ENCODE measurements at places on chromosomes 4 and X.

DNA sequence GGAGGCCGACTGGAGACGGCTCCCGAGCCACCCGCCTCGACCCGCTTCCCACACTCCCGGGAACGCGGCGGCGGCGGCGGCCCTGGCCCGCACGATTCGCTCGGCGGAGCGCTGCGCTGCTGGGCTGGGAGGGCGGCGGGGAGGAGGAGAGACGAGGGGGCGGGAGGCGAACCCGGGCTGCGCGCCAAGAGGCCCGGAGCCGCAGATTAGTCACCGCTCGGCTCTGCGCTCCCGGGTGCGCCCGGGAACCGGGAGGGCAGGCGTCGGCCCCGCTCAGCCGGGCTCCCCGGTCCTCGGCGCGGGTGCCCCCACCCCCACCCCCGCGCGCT, 11.2 kb upstream of the BCOR start:
- H3K27ac ChIP-seq = no peak overlapping the region
- DNase-seq = peak; percentile 84
- no peaks in the 10 kb centered on the region for H3K36me3 ChIP-seq
- H3K4me1 ChIP-seq = peaks cover 9% of the 10 kb centered on the region
- H3K4me3 ChIP-seq = peak overlapping the region; percentile 61

- no peak overlapping the region for H3K27ac ChIP-seq
- H3K4me1 ChIP-seq = no peaks in the 10 kb centered on the region
- H3K27me3 ChIP-seq = no peaks in the 10 kb centered on the region
These were observed 250.4 kb downstream of the RAB28 start for GRCh38 chr4:13233755-13234154.

- no peak overlapping the region for H3K4me3 ChIP-seq
- H3K27ac ChIP-seq = no peak overlapping the region
- no peaks in the 10 kb centered on the region for H3K36me3 ChIP-seq
- H3K27me3 ChIP-seq = peaks cover 41% of the 10 kb centered on the region
- DNase-seq = no peak
- peaks cover 5% of the 10 kb centered on the region for H3K4me1 ChIP-seq
These were observed 4.3 kb upstream of the ARHGAP10 start for GRCh38 chr4:147727476-147728028.

DNA sequence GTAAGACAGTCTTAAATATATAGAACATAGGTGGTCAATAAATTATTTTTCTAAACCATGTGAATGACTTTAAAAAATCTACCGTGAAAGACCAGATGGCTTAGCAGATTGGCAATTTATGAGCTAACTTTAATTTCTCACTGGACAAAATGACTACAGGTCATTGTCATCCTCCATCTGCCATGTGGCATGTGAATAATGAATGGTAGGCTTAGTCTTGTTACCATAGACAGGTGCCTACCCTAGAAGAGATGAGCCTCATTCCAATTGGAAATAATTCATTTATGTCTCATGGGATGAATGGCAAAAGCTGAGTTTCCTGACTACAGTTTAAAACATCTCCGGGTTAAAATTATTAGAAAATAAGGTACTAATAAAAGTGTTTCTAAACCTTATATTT, 1043.3 kb downstream of the FAT4 start:
- H3K4me3 ChIP-seq = no peak overlapping the region
- no peaks in the 10 kb centered on the region for H3K36me3 ChIP-seq
- H3K27ac ChIP-seq = no peak overlapping the region

DNA sequence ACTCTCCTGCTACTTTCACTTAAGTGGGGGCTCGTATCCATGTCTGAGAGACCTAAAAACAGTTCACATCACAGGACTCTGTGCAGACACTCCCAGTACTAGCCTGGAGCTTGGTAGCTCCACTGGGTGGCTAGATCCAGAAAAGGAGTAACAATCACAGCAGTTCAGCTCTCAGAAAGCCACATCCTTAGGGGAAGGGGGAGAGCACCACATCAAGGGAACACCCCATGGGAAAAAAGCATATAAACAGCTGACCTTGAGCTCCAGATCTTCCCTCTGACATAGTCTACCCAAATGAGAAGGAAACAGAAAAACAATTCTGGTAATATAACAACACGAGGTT, 175.8 kb downstream of the FAM13A start:
- no peak for DNase-seq
- no peak overlapping the region for H3K27ac ChIP-seq

- H3K4me1 ChIP-seq = peaks cover 26% of the 10 kb centered on the region
- peak overlapping the region; percentile 67 for H3K27ac ChIP-seq
- H3K36me3 ChIP-seq = peaks cover 27% of the 10 kb centered on the region
These were observed 1.5 kb downstream of the ABCE1 start for GRCh38 chr4:145099653-145100052.

DNA sequence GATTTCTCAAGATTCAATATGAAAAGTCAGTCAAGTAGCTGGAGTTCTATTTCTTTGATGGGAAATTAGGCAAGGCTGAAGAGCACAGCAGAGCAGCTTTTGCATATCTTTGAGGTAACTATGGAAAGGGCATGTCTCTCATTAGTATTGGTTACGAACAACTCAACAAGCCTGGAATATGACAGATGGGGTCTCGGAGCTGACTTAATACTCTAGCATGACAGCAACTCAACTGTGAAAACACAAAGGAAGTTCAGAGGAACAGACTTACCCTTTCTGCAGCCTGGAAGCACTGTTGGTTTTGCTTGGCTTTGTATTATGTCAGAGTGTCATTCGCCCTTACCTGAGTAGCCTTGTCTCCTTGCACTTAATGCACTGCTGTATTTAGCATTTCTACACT, 79.9 kb upstream of the AADAT start:
- no peak overlapping the region for H3K4me3 ChIP-seq
- no peaks in the 10 kb centered on the region for H3K36me3 ChIP-seq
- no peak overlapping the region for H3K27ac ChIP-seq

DNA sequence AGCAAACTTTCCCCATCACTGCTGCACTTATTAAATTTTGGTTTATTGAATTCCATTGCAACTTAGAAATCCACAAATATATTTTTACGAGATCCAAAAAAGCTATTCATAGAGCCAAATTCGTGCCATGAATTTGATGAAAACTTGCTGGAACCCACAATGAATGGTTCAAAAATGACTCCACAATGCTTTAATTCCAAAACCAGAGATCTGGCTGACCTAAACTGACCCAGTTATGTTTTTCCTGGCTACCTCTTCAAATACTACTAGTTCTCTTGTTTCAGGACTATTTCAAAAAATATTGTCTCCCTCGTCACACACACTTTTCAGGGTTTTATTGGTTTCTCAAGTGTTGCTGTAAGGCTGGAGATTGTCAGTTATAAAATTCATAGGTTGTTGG, 474.8 kb downstream of the PDGFC start:
- no peak overlapping the region for H3K4me3 ChIP-seq
- H3K27me3 ChIP-seq = no peaks in the 10 kb centered on the region
- no peaks in the 10 kb centered on the region for H3K36me3 ChIP-seq
- DNase-seq = no peak
